ENCODE measurements at places on chromosomes 7 and 10.

DNA sequence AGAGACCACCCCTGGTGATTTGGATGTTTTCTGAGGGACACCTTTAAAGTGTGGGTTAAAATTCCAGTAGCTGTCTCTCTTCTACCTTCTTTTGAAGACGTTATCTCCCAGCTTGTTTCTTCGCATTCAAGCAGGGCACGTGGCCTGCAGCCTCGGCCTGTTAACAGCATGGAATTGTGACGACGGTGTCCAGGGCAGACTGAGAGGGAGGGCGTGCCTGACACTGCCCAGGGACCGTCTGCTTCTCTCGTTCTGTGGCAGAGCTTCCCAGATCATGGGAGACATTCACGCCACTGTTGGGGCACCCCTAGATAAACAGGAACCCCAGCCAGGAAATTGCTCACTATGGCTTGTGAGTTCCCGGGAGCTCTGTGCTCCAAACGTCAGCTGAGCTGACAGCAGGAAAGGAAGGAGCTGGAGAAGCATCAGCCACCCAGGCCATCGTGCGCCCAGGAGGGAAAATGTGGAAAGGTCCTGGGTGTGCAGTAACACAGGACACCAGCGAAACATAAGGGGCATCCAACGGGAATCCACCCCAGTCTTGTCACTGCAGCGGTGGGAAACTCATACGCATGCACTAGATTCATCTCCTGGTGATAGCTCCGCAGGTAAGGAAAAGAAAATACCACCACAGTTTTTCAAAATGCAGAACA is 41.1 kb upstream of the RBM33 start:
- DNase-seq = no peak

DNA sequence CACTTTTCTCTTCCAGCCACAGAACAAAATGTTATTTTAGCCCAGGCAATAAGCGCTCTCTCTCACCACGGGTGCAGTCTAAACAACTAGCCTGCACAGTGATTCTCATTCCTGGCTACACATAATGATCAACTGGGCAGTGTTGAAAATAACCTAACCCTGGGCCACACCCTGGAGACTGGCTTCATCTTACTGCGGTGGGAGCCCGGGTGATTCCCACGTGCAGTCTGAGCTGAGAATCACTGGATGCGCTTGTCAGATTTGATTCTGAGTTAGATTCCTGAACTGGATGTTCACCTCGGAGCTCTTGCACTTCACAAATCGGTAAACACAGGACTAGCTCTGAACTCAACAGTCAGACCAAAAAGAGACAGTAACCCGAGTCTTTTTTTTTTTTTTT is 14.9 kb downstream of the ZC3HAV1 start:
- DNase-seq = no peak

GRCh38 chr7:144656965-144657517 is 178.8 kb downstream of the TPK1 start:
- no peak for DNase-seq

DNA sequence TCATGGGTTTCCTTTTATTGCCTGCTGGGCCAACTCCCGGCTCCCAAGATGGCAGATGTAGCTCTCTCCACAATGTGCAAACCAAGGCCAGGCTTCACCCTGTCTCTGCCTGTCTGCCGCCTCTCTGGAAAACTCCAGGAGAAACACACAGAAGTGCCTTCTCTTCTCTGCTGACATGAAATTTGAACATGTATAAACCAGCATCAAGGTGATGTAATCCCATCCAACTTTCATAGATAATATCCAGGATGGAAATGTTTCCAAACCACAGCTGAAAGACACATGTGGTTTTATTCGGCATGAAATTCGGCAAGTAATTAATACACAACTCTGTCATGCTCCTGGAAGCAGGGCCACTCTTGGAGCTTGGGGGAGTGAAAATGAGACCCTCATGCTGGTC is 297.2 kb downstream of the C7orf25 start:
- DNase-seq = no peak

DNA sequence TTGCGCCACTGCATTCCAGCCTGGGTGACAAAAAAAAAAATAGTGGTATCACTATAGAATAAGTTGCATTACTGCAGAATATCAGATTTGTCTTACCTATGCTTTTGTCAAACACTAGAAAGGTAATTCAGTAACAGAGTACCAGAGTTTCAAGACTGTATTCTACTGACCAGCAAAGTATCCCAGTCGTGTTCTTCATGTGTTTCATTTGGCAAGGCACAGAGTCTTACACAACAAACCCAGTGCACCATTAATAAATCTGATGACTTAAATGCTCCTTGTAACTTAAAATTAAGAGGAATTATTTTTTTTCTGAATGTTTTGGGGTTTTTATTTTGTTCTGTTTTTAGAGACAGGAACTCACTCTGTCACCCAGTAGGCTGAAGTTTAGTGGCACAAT is 34.4 kb upstream of the PBLD start:
- DNase-seq = no peak

GRCh38 chr7:150732786-150733481 is 4.3 kb upstream of the GIMAP5 start:
- no peak for DNase-seq

- DNase-seq = no peak
Observed at GRCh38 chr7:51175316-51175991, 141.2 kb downstream of the COBL start.

GRCh38 chr10:120609006-120609405 is 152.0 kb downstream of the PLPP4 start:
- DNase-seq = no peak

DNA sequence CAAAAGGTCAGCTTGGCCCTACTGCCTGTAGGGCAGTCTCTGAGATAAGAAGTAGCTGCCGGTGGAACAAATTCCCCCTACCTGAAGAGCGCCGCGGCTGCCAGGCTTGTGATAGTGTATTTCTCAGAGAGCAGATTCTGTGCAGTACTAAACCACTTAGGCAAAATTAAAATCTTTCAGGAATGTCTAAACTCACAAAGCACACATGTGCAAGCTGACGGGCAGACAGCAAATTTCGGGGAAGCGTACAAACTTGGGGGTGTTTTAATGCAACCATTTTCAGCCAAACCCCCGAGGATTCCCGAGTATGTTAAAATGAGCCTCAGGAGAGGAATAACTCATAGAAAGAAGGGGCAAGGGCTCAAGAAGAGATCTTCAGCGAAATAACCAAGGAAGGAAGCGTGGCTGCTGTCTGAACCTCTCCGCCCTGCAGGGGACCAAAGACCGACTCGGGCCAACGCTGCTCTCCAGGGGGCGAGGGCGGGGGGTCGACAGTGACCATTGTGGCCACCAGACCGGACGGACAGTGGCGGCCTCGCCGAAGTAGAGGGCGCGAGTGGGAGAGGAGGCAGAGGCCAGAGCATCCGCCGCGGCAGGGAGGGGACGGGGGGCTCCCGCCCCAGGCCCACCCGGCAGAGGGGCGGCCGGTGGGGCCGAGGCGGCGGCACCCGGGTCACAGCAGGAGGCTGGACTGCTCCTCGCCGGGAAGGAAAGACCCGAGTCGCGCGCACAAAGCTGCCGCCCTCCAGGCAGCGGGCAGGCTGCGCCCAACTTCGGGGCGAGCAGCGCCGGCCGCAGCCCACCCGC is 819 bp downstream of the HYCC1 start:
- DNase-seq = no peak

DNA sequence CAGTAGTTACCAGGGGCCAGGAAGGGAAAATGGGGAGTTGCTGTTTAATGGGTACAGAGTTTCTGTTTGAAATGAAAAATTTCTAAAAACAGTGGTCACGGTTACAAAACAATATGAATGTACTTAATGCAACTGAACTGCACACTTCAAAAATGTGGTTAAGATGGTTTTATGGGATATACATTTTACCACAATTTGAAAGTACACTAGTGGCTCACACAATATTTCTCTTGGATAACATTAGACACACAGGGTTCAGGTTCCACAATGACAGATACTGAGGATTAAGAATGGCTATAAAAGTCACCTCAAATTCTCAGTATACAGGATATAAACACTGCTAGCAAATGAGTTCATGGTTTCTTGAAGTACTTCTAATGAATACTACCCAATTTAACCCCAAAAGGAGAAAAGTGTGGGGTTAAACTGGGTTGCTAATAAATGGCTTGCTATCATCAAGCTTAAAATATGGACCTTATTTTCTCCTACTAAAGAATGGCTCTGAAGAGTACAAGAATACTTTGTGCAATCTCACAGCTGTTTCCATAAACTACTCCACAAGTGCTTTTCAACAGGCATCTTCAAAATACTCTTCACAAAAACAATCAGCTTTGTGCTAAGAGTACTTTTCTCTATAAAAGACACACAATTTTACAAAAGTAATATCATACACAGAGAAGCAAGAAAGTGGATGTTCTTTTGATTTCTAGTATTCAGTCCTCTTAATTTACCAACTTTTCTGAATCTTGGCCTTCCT is 92.9 kb downstream of the SRPK2 start:
- no peak for DNase-seq

- DNase-seq = no peak
Observed at GRCh38 chr10:33129141-33129995, 171.3 kb upstream of the ITGB1 start.

DNA sequence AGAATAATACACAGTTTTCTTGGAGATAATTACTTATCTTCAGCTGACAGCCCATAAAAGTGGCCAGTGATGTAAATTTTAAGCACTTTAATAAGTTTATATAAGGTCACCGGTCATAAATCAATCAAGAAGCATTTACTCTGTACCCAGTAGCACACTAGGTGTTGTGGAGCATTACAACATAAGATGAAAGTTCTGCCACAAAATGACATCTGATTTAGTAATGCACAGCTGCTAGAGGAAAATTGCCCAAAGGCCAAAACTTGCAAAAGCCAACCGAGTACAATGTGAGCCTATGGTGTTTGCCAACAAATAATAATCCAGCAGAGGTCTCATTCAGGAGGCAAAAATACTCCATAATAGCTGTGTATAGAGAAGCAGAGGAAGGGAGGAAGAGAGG is 63.6 kb downstream of the GPR37 start:
- no peak for DNase-seq

DNA sequence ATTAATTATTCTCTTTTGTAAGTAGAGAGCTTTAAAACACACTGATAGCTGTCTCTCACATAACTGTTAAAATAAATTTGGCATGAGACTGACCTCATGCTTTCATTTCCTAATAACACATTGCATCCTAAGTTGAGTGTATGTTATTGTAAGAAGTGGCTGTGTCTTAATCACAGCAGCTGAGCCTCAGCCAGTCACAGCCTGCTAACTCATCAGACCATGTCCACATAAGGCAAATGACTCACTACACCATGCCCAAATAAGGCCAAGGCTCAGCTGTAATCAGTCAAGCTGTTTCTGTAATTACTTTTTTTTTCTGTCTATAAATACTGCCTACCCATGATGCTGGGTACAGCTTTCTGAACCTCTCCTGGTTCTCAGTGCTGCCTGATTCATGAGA is 860.9 kb downstream of the XPNPEP1 start:
- no peak for DNase-seq

- DNase-seq = no peak
Observed at GRCh38 chr10:1084011-1084950, 28.1 kb downstream of the WDR37 start.

DNA sequence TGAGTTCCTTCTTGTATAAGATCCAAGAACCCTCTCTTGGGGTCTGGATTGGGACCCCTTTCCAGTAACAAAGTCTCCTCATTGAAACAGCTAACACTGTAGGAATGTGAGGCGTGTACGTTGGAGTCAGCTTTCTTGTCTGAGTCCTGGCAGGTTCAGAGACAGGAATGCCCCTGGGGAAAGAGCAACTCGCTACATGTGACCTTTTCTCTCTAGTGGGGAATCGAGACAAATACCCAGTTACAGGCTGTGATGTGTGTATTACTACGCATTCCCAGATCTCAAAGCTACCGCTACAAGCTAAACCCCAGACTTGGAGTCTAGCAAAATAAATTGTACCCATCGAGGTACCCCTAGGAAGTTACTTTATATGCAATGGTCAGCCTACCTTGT is 85.6 kb upstream of the FRMD4A start:
- DNase-seq = no peak

GRCh38 chr10:79346012-79346340 is 1.3 kb upstream of the PPIF start:
- no peak for DNase-seq

DNA sequence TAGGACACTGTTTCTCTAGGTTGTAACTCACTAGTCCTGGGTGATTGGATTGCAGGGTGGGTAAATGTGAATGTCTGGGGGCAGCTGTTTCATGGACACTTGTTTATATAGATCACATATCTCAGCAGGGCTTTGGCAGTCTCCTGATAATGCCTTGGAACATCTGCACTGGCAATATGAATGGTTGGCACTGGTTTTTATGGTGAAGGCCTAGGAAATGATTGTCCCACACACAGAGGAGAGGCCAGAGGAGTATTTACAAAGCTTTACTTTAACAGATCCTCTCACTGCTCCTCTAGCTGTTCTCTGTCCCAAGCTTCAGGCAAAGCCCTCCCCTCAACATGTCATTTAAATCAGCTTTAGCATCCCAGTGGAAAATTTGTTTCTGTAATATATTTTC is 171.3 kb upstream of the STEAP4 start:
- DNase-seq = no peak

DNA sequence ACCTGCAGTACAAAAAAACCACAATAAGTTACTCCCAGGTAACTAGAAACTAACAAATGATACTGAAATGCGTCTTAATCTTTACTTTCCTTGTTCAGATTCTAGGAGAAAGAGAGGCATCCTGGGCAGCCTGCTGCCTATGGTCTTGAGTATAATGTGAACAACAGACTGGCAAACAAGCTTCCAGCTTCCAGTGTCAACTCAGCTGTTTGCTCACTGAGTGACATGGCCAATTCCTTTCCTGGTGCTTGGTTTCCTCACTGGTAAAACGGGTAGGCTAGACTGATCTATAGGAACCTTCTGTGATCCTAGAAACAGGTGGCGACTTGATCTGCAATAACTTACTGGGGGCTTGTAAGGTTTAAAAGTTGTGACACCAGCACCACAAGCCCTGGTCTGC is 10.1 kb downstream of the POLR3A start:
- DNase-seq = no peak

DNA sequence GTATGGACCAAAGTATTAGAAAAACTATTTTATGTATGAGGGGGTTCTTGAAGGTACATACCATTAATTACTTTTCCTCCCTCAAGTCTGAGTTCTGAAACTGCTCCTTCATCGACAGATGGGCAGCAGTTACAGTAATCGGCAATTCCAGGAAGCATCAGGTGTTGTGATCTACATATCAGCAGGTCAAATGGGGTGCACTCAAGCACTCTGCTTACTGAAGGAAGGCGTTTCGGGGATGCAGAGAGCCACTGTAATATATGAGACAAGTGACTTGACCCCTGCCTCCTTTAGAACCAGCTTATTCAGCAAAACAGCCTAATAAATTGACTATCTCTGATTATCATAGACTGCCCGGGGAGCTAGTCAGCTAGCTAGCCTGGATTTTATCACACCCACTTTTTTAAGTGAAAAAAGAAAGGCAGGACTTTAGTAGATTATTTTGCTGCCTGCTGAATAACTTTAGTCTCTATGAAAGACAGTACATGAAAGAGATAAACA is 4.2 kb downstream of the SMNDC1 start:
- no peak for DNase-seq

GRCh38 chr10:116917481-116917880 is 68.2 kb downstream of the ENO4 start:
- DNase-seq = no peak

Data from LoVo (cell line).